Natural killer cell treated with Interleukin-12 subunit alpha and Interleukin-12 subunit beta and Interleukin-15 and Interleukin-18, amount 100 ng/mL, for 72 hours (primary cell): ENCODE measurements at places on chromosomes 6 and 20. TPM values are rescaled to one million over a fixed set of nuclear protein-coding genes. Genes with fewer than 3 reads are reported as not detected.

GRCh38 chr20:32386091-32386490, 28.0 kb downstream of the ASXL1 start:
- no peak for DNase-seq

GRCh38 chr6:40477246-40478126, 109.7 kb downstream of the LRFN2 start:
- no peak for DNase-seq

DNA sequence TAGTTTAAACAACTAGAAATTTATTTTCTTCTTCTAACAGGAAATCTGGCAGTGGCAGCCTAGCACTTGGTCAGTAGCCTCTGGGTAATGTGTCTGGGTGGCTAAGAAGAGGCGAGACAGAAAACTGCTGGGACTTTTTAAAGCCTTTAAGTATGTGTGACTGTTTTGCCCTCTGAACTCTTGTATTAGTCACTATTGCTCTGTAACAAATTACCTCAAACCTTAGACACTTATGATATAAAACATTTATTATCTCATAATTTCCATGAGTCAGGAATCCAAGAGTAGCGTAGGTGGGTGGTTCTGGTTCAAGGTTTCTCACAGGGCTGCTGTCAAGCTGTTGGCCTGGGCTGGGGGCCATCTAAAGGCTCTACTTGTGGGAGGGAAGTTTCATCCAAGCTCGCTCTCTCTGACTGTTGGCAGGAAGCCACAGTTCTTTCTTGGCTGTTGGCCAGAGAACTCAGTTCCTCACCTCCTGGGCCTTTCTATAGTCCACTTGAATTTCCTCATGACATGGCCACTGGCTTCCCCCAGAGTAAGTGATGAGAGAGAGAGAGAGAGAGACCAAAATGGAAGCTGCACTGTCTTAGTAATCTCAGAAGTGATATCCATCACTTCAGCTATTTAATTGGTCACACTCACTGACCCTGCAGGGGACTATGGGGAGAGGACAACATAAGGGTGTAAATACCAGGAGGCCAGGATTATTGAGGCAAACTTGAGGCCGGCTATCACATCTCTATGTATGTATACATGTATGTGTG, 17.4 kb upstream of the TBC1D22B start:
- DNase-seq: peak; percentile 87

GRCh38 chr20:35446356-35447078, 8.5 kb upstream of the GDF5 start:
- no peak for DNase-seq

GRCh38 chr6:26362836-26363220, 2.2 kb upstream of the BTN3A2 start:
- no peak for DNase-seq

TSPO2 gene
- total RNA-seq: not detected

DNA sequence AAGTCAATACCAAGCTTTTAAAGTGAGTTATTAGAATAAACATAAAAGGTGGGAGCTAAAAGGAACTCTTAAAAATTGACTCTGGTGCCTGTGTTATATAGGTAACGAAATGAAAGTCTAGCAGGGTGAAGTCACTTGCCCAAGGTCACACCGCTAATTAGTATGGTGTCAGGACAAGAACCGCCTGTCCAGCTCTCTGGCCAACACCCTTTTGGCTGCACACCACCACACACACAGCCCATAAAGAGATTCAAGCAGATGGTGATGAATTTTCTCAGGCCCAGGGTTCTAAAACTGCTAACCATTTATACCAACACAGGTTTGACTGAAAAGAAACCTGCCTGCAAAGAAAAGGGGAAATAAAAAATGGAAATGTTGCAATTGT, 20.2 kb downstream of the GFOD1 start:
- DNase-seq: no peak

GATA5 gene
- not detected for total RNA-seq

- no peak for DNase-seq
Measured at GRCh38 chr6:52013035-52013434, 74.4 kb downstream of the PKHD1 start.

DNA sequence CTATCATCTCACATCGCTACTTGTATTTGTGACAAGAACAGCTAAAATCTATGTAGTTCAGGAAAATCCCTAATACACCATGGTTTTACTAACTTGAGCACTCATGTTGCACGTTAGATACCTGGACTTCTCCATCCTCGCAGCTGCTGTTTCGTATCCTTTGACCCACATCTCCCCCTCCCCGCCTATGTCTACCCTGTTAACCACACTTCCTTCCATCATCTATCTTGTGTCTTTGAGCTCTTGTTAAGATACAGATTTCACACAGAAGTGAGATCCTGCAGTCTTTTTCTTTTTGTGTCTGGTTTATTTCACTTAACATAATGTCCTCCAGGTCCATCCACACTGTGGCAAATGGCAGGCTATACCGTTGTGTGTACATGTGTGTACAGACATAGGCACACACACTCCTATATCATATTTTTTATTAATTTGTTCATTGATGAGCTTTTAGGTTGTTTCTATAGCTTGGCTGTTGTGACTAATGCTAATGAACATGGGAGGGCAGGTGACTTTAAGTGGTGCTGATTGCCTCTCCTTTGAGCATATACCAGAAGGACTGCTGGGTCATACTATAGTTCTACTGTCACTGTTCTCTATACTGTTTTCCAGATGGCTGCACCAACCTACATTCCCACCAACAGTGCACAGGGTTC, 117.8 kb downstream of the WDR27 start:
- DNase-seq: no peak

MOXD1 gene
- total RNA-seq: not detected

GTSF1L gene
- total RNA-seq: not detected

DNA sequence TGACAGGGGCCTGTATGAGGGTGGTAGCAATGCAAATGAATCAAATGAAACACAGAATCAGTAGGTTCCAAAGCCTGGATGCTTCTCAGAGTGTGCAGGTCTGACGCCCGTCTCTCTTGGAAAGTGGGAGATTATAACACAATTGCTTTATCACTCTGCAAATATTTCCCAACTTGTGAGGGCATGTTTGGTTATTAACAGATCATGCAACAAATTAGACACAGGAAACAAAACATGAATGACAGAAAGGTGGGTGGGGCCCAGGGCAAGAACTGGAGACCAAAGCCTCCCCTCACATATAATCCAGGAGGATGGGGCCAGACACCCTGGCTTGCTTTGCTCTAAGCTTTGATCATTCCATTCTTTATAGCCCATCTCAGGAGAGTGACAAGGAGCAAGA, 108.6 kb upstream of the MRPS10 start:
- no peak for DNase-seq

EYS gene
- total RNA-seq: not detected

DNA sequence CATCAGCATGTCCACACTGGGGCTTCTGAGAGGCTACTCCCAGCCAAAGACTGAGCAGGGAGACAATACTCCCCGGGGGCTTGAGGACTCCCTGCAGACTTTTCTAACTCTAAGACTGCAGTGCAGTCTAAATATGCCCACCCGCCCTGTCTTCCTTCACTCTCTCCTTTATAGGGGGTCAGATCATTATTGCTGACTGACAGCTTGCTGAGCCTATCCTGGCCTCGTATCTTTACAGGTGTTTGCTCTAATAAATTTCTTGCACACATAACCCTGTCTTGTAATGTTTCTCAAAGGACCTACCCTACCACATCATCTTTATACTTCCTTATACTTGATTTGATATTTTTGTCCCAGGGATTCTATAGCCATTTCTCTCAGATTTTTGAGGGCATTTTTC, 39.4 kb upstream of the MOCS1 start:
- DNase-seq: no peak

CLPSL2 gene
- total RNA-seq: not detected

GRCh38 chr20:1391640-1392442, 1.0 kb downstream of the FKBP1A start:
- no peak for DNase-seq

DNA sequence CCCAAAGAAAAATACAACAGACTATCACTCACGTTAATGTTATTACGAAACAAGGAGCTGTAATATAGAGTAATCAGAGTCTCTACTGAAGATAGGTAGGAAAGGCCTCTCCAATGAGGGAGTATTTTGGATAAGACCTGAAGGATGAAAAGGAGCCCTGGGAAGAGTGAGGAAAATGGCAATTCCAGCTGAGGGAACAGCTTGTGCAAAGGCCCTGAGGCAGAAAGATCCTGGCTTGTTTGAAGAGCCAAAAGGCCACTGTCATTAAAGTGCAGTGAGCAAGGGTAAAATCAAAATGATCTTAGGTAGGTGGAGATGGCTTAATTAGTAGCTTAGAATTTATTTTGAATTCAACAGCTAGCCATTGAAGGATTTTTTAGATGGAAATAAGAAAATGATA, 138.6 kb downstream of the KHDC1L start:
- no peak for DNase-seq

DNA sequence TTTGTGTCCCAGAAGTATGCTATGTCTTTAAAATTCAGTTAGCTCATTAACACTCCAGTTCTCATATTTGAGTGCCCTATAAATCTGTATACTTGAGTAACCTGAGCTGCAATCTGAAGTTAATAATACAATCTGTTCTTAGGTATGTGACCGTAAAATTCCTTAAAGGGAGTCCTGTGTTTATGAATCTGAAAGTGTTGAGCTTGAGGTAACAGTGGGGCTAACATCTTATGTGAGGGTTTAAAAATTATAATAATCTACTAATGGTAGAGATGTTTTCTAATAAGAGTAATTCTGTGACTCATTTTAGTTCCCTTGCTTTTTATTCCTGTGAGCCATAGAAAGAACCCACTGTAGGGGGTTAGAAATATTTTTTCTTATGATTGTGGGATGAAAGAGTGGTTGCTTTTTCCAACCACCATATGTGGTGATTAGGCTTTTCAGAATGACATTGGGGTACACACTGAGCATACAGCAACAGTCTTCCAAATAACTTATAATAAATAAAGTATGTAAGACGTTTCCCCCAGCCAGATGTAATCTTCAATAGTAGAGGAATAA, 121.2 kb downstream of the BCKDHB start:
- DNase-seq: no peak

SLC24A3 gene
- 1.4 TPM for total RNA-seq

IL20RA gene
- total RNA-seq: not detected

MRPL18 gene
- total RNA-seq: 82.4 TPM

MCM8 gene
- 34.1 TPM for total RNA-seq

TAP2 gene
- 252 TPM for total RNA-seq

GRCh38 chr6:137136065-137136464, 37.4 kb downstream of the IL22RA2 start:
- no peak for DNase-seq

DNA sequence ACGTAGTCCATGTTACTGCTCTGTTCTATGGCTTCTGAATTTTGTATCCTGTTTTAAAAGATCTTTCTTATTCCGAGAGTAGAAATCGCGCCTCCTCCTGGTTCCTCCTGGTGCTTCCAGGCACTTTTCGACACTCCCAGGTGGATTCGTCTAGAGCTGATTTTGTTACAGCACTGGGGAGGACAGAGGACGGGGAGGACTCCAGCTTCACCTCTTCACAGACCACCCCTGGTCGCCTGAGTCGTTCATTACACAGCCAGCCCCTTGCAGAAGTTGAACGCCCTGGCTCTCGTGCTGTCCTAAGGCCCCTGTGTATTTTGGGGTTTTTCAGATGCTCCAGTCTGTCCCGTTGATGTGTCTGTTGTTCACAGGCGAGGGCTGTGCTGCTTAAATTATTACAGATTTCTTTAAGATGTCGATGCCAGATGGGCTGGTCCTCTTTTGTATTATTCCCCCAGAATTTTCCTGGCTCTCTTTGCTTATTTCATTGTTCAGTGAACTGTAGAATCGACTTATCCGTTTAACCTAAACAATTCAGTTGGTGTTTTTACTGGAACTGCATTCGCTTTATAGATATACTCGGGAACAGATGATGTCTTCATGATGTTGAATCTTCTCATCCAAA, 30.5 kb downstream of the COL20A1 start:
- DNase-seq: peak; percentile 15

GRCh38 chr6:7697820-7698623, 27.9 kb upstream of the BMP6 start:
- DNase-seq: no peak

DNA sequence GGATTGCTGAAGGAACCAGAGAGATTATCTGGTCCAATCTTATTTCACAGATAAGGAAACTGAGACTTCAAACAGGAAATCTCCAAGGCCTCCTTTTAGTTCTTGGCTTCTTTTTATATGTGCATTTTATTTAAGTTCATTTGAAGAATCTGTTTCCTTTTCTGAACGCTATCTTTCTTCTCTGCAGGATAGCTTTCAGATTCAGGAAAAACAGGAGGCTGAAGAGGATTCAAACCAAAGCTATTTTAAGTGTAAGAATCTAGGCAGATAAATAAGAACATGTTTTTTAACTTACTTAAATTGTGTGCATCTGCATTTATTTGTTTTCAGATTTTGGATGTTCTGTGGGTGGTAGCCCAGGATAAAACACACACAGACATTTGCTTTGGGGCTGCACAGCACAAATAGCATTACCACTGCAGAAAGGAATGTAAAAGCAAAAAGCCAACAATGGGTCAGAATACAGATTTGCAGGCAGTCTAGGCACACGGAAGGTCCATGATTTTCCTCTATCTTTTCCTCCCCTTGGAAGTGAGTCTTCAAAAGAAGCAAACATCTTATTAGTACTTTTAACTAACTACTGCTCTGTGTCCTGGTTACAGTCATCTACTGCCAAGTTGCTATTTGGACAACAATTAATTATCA, 188.8 kb upstream of the TBX18 start:
- no peak for DNase-seq

LPIN3 gene
- total RNA-seq: 0.21 TPM

L3MBTL1 gene
- total RNA-seq: 7.0 TPM

- no peak for DNase-seq
Measured at GRCh38 chr20:6152777-6153176, 29.9 kb upstream of the FERMT1 start.

- no peak for DNase-seq
Measured at GRCh38 chr6:14464716-14465115, 347.1 kb downstream of the CD83 start.

- no peak for DNase-seq
Measured at GRCh38 chr20:7775072-7775471, 165.2 kb downstream of the HAO1 start.

DNA sequence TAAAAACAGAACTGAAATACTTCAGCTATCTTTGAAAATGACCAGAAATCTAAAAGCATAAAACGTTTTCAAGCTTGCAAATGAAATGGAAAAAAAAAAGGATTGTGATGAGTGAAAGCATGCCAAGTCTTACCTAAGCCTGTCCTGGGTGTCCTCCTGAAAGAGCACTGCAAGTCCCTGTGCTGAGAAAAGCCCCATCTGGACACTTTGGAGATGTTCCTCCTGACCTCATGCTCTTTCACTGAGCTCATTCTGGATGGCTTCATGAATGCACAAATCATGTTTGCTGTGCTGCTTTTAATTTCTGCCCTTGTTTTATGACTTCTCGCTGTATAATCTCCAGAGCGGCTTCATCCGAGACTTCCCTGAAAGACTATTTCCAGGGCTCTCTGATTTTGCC, 136.0 kb downstream of the SOD2 start:
- no peak for DNase-seq

DNA sequence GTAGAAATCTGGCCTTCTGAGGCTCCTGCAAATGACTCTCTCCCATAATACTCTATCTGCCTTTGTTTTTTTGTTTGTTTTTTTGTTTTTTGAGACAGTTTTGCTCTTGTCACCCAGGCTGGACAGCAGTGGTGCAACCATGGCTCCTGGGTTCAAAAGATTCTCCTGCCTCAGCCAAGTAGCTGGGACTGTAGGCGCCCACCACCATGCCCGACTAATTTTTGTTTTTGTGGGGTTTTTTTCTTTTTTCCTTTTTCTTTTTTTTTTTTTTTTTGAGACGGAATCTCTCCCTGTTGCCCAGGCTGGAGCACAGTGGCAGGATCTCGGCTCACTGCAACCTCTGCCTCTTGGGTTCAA, 16.6 kb upstream of the STK38 start:
- no peak for DNase-seq
